Caco-2 (cell line): ENCODE measurements at places on chromosomes 1 and 21. TPM values are rescaled to one million over a fixed set of nuclear protein-coding genes. Genes with fewer than 3 reads are reported as not detected.
A peak's percentile ranks its signal among the peaks of the same experiment; 100 is the strongest.

DNA sequence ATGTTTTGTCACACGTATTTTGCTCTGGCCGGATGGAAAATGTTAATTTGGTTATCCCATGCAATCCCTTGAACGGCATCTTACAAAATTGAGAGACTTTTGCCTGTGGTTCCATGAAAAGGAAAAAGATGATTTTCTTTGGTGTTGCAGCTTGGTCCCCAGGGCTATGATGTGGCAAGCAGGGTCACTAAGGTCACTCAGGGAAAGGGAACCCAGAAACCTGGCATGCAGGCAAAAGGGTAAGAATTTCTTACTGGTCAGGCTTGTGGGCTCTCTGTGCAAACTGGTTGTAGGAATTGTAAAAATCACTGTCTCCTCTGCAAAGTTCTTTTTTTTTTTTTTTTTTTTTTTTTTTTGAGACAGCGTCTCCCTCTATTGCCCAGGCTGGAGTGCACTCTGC is 48.4 kb upstream of the NBPF3 start:
- no peak for DNase-seq

DNA sequence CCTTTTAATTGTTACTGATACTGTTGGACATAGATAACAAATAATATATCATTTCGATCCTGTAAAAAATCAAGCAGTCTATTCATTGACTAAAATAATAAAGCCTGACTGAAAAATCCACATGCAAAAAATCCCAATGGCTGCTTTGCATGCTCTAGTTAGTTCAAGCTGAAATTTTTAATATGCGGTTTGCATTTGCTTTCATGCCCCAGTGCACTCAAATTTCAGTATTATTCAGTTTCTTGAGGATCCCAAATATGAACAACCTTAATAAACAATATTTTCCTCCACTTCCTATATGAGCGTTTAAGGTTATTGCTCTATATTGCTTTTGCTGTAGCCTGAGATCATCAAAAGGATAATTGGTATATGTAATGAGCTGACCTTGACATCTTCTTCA is 75.1 kb upstream of the DPH5 start:
- DNase-seq: no peak

DNA sequence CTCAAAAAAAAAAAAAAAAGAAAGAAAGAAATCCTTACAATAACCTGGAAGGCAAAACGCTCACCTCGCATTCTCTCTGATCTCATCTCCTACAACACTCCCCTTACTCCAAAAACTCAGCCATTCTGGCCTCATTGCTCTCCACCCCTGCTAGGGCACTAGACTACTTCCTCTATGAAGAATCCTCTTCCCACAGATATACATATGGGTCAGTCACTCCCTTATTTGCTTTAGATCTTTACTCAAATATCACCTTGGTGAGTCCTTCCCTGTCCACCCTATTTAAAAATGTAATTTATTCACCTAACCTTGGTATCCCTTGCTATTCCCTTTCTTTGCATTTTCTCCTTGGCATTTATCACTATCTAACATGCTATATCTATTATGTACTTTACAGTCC is 24.6 kb upstream of the KIF1B start:
- no peak for DNase-seq

- no peak for DNase-seq
Observed at GRCh38 chr1:17538010-17538409, 1.5 kb upstream of the ARHGEF10L start.

- peak; percentile 14 for DNase-seq
Observed at GRCh38 chr1:65449214-65449823, 28.9 kb downstream of the LEPR start.

MYBPH gene
- 19.7 and 25.9 TPM in 2 replicates for total RNA-seq

DNA sequence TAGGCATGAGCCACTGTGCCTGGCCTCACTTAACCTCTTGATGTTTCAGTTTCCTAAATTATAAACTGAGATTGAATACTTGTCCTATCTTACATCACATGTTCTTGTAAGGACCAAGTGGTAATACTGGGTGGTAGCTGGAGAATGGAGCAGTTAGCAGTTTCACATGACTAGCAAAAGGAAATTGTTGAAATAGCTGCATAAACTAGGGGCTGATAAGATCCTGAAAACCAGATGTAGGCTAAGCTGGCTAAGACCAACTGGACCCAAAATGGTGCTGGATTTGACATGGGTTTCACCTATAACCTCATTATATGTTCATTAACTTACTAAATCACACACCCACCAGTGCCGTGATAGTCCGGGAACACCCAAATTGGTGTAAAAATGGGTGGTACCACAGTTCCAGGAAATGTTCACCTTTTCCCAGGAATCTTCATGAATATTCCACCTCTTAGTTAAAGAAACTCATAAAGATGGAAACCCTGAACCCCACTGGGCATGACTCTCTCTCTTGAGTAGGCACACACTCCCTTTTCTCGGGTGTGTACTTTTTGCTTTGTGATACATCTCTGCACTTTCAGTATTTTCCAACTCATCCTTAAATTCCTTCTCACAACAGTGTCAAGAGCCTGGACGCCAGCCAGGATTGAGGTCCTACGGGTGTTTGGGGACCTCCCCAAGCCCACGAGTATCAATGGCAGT is at the start of gene PAPPA2:
Gene PAPPA2 (plus strand): TSS at position 502 of the 705 bp plus-strand sequence. CDS start 93,148 bp downstream, outside the sequence.
- DNase-seq: no peak

- DNase-seq: no peak
Observed at GRCh38 chr1:158045639-158046038, 52.2 kb downstream of the KIRREL1 start.

HLCS gene
- total RNA-seq: 21.8 and 26.2 TPM in 2 replicates
